ENCODE measurements at places on chromosomes 4 and X.

GRCh38 chr4:183098019-183098722, 886 bp upstream of the WWC2 start:
- DNase-seq: peak; percentile 8

GRCh38 chrX:96705905-96706304, 21.3 kb downstream of the DIAPH2 start:
- peak; percentile 29 for DNase-seq

DNA sequence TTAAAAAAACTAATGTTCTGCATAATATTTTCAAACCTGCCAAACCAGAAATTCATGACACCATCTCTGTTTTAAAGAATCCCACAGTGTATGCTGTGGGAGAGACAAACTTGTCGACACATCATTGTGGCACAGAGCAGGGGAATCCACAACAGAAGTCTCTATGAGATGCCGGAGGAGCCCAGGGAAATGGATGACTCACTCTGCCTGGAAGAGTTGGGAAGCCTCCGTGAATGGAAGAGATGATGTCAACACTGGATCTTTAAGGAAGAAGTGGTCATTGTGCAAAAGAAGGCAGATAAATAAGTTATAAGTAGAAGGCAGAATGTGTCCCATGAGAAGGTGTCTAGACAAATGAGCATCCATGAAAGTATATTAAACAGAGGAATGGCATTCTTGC, 595.1 kb downstream of the RAB28 start:
- DNase-seq: no peak

DNA sequence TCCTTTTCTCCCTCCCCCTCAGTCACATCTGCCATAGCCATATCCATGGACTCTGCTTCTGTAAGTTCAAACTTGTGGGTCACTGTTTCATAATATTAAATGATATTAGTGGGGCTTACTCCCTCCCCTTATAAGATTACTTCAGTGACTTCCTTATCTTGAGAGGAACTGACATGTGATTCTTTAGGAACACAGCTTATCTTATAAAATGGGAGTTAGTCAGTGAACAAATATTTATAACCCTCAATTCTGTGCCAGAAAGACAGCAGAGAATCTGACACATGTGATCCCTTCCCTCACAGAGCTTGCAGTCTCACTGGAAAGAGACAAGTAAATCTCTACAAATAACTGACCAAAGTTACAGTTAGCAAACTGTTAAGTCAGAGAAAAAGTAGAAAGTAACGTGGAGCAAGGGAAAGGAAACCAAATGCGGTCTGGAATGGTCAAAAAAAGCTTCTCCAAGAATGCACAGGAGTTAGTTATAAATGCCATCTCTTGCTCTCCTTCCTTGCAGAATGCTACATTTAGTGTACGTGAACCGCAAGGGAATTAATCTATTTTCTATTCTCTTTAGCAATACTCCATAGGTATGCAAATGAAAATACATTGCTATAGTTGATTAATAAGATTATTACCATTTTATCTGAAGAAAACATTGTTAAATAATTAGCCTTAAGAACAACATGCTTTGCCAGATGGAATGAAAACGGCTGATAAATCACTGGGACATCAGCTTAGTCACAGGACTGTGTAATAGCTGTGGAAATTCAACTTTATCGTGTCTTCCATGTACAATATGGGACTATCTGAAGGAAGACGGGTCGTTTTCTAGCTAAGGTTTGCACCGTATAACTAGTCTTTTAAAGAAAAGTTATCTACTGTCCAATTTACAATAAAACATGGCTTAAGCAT, 29.0 kb downstream of the SGMS2 start:
- DNase-seq: no peak

DNA sequence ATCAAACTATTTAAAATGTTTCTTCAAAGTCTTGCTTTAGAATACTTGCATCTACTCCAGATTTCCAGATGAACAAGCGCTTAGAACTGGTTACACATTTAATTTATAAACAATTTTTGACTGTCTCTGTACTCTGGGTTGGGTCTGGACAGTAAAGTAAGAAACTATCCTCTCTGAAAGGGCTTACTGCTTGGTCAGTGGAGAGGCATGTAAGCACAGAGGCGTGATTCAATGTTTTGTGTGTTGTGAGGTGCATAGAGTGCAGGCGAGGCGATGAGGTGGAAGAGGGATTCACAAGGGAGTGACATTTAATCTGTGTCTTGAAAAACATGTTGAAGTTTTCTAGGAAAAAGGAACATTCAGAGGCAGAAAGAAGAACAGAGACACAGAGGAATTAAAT, 231.4 kb downstream of the VEGFC start:
- no peak for DNase-seq

DNA sequence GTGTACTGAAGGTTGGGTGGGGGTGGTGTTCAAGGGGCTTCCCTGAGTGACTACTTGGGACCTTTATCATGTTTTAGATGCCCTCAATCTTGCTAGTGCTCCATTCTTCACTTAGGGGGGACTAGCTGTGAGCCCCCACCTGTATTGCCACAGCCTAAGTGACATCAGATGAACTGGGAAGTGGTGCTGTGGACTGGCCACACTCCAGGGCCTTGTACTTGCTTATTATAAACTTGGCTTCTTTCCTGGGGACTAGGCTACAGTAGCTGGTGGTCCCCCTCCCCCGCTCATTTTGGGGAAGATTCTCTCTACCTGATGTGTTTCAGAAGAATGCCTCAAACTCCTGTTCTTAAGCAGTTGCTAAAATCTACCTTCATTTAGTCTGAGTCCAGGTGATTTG, 46.7 kb upstream of the WDR1 start:
- DNase-seq: no peak

- DNase-seq: no peak
Observed at GRCh38 chr4:7189475-7190277, 2.7 kb upstream of the SORCS2 start.

- DNase-seq: no peak
Observed at GRCh38 chrX:69556060-69557011, 52.2 kb downstream of the NALF2 start.

- no peak for DNase-seq
Observed at GRCh38 chr4:60579335-60579734, 620.8 kb upstream of the ADGRL3 start.

DNA sequence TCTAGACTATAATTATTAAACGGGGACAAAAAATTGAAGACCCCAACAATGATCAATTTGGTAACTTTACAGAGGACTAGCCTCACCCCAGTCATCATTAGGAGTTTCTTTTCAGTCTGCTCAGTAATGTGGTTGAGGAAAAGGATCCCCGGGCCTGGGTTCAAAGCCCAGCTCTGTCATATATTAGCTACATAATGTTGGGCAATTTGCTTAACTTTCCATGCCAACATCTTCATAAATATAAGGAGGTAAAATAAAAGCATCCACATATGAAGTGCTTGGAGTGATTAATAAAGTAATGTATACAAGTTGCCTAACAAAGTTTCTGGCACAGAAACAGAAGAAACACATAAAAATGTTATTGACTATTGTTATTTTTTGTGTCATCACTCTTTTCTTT, 53.4 kb upstream of the ANTXR2 start:
- no peak for DNase-seq

- DNase-seq: peak; percentile 68
Observed at GRCh38 chr4:153345012-153345981, 809 bp downstream of the MND1 start.

DNA sequence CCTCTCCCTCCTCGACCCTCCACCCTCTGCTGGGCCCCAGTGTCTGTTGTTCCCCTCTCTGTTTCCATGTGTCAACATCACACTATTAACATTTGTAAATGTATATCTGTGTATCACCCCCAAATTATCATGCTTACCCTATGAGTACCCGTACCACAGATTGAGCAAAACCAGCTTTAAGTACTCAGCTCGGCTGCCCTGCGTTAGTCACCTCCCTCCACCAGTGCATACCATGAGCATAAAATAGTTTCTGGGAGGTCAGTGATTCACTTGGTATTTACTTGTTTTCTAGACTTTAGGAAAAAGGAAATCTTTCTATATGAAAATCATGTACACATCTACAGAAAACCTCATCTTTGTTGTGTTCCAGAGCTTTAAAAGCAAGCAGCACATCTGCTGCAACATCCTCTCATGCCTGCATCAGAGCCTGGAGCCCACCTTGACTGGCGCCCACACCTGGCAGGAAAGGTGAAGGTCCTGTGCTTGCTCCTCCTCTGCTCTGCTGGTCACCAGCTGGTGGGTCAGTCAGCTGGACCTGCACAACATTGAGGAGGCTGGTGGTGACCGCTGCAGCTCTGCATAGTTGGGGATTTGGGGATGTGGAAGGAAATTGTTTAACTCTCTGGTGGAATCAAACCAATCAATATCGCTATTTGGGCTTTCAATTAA, 214.4 kb upstream of the KLF3 start:
- DNase-seq: no peak

- DNase-seq: no peak
Observed at GRCh38 chr4:98540803-98541202, 117.6 kb downstream of the TSPAN5 start.

DNA sequence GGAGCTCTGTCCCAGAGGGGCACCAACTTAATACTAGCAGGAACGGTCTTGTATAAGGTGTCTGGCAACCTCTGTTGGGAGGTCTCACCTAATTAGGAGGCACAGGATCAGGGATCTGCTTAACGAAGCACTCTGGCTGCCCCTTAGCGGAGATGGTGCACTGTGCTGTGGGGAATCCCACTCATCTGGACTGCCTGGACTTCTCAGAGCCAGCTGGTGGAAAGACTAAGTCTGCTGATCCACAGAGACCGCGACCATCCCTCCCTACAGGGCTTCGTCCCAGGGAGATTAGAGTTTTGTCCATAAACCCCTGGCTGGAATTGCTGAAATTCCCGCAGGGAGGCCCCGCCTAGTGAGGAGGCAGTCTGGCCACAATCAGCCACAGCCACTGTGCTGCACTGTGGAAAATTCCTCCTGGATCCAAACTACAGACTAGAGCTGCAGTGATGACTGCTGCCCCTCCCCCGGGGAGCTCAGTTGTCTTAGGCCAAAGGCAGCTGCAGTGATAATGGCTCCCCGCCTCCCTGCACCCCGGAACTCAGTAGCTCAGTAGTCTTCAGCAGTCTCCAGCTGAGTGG, 22.0 kb upstream of the ZCCHC4 start:
- DNase-seq: no peak

DNA sequence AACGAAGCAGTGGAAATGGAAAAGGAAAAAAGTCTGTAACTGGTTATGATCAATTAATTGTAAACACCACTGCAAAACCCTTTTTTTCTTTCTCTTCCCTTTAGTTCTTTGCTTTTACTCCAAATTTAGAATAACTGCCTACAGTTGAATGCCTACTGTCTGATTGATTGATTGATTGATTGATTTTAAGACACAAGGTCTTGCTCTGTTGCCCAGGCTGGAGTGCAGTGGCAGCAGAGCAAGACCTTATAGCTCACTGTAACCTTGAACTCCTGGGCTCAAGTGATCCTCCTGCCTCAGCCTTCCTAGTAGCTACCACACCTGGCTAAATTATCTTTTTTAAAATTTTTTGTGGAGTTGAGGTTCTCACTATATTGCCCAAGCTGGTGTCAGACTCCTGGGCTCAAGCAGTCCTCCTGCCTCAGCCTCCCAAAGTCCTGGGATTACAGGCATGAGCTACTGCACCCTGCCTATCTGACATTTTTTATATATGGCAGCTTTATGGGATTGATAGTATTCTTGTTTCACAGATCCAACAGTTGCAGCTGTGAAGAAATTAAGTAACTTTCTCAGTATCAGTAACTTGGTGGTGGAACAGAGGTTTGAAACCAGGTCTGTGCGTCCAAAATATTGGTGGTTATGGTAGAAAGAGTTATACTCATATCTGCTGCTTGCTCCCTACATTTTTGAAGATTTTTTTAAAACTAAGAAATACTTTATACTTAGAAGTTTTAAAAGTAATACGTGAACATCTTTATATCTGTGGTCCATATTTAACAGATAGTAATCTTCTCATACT, 12.4 kb downstream of the UBE2K start:
- DNase-seq: peak; percentile 25

GRCh38 chrX:114787061-114787460, 203.2 kb downstream of the HTR2C start:
- no peak for DNase-seq

DNA sequence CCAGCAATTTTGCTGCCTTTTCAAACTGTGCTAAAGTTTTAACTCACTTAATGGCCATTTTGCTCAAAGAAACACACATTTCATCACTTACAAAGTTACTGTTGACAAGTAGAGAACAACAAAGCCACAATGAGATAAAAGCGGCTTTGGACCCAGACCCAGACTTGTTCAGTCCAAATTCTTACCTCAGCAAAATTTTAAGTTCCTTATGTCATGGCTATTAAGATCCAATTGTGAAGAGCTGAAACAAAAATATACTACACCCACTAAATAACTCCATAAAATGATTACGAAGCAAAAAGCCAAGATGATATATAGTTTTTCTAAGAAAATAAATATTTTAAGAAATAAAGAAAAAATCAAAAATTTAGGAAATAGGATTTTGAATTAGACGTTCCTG, 137.0 kb upstream of the INPP4B start:
- no peak for DNase-seq

GRCh38 chr4:77703666-77704065, 98.0 kb downstream of the CXCL13 start:
- DNase-seq: no peak

DNA sequence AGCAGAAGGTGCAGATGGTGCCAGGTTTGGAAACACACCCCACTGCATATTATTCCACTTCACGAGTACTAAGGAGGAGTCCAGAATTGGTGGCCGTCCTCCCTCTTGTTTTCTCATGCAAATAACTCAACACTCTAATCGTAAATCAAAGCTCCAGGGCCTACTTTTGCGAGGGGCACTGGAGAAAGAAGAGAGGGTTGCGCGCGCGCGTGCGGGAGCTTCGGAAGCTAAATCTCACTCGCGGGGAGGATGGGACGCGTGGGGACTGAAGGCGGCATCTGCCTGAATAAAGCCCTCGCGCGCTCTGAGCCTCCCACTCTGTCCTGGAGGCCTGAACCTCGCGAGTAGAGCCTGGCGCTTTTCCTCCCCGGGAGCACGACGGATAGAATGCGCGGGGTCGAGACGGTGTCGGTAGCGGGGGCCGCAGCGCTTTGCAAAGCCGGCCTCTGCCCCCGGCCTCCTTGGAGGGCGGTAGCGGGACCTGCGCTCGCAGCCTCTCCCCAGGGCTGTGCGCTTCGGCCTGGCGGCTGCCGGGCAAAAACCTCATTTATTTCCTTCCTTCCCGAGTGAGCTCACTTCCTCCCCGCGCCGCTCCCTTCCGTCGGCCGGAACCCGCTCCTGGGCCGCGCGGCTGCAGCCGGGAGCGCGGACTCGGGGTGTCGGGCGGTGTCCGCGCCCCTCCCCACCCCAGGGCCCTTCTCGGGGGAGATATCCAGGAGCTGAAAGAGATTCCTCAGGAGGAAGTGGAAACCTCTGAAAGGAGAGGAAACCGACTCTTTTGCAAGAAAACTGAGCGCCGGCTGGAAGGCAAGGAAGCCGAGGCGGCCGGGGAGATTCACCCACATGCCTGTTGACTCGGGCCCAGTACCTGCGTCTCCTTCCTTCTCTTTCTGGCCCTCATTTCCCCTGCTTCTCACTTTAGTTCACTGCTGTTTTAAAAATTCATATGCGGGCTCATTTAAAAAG, 20.7 kb downstream of the HAND2 start:
- DNase-seq: peak; percentile 53

GRCh38 chrX:150329868-150330267, 33.2 kb upstream of the MAMLD1 start:
- no peak for DNase-seq

Measured in activated CD4-positive, alpha-beta T cell treated with anti-CD3 and anti-CD28 coated beads, Interleukin-2, Interleukin-6, amounts not matched to agents 100 ng/mL and 50 ng/mL, durations not matched to agents 16 hours and 8 hours (primary cell).